ENCODE measurements at places on chromosomes 13 and 19.
A peak's percentile ranks its signal among the peaks of the same experiment; 100 is the strongest.

- no peak for DNase-seq
Measured at GRCh38 chr19:50300051-50300450, 29.1 kb downstream of the KCNC3 start.

- no peak for DNase-seq
Measured at GRCh38 chr19:18158467-18158866, 5.5 kb downstream of the PIK3R2 start.

- no peak for DNase-seq
Measured at GRCh38 chr19:2420490-2420889, 6.9 kb downstream of the TIMM13 start.

GRCh38 chr13:41434831-41435520 is 22.4 kb upstream of the RGCC start:
- no peak for DNase-seq

DNA sequence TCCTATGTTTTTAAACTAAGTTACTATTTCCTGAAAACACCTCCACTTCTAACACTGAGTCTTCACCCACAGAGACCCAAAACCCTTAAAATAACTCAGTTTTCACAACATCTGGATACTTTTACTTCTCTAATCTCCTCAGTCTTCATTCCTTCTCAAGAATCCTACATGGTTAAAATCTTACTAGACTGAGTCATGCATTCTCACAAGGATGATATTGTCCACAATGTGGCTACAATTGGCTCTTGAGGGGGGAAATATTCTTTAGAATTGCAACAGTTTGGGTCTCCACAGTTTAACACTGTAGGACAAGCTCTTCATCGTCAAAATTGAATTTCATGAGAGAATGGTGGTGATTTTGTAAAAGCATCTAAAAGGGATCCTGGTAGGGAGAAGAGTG is 397.1 kb downstream of the SLITRK5 start:
- no peak for DNase-seq

GRCh38 chr13:36029166-36029565 is 102.0 kb downstream of the DCLK1 start:
- DNase-seq: no peak

DNA sequence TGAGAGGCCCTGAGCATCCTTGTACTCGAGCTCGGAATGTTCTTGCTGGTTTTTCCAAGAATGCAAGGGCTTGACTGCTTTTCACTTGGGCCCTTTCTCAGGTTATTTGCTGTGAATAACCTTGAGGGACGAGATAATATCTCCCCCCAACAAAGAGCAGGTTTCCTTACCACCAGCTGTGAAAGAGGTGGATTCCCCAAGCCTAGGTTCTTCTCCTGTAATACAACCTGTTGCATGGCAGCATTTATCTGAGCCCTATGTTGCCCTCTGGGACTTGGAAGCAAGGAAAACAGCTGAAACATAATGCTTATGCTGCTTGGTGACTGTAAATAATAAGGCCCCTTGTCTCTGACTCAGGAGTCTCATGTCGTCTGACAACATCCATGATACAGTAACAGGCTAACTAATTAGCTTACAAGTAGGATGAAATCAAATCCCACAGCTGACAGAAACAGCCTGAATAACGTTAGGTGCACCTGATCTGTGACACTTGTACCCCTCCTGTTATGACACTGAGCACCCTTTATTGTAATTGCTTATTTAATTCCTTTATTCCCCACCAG is 43.6 kb upstream of the RCBTB2 start:
- DNase-seq: no peak

GRCh38 chr13:73971481-73971880 is 162.7 kb downstream of the KLF12 start:
- peak; percentile 77 for DNase-seq

- DNase-seq: no peak
Measured at GRCh38 chr19:33799476-33799875, 2.8 kb downstream of the KCTD15 start.

DNA sequence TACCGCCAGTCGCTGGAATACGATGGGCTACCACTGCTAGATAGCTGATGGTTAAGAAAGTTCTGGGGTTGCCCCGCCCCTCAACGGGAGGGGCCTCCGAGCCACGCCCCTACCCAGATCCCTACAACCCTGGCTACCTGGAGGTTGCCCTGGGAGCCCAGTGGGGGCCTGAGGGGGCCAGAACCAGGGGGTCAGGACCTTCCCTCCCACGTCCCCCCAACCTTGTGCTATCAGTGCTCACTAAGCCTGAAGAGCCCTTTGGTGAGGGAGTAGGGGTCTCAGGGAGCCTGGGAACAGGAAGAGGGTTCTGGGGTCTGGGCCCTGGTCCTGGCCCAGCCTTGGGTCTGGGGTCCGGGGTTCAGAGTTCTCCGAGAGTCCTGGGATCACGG is 8.9 kb downstream of the OCEL1 start:
- DNase-seq: peak; percentile 87

- no peak for DNase-seq
Measured at GRCh38 chr13:67192751-67193150, 37.4 kb downstream of the PCDH9 start.

All from Karpas-422 (cell line).